ENCODE measurements at places on chromosomes 12 and 14. TPM values are rescaled to one million over a fixed set of nuclear protein-coding genes. Genes with fewer than 3 reads are reported as not detected.
A peak's percentile ranks its signal among the peaks of the same experiment; 100 is the strongest.

DNA sequence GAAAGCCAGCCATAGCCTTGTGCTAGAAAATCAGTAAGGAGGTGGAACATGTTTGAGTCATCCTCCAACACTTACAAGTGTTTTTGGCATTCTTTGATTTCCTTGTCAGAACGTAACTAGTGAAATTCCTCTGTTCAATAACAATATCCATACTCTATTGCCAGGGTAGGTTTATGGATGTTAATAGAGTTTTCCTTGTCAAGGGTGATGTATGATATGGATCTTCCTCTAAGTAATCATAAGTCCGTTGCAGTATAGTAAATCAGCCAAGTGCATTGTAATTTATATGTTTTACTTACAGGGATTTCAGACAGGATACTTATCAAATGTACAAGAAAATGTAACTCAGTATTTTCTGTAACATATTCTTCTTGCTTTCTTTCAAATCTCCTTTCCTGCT lies 19.4 kb downstream of the NAV3 start:
- no peak for DNase-seq

PTPN21 gene
- 31.3 TPM for total RNA-seq

GRCh38 chr14:31921721-31922120 lies 155.4 kb upstream of the ARHGAP5 start:
- DNase-seq = peak; percentile 63

- no peak for DNase-seq
Measured at GRCh38 chr14:93299416-93299815, 33.4 kb downstream of the BTBD7 start.

OTOGL gene
- total RNA-seq = 0.41 TPM

DNA sequence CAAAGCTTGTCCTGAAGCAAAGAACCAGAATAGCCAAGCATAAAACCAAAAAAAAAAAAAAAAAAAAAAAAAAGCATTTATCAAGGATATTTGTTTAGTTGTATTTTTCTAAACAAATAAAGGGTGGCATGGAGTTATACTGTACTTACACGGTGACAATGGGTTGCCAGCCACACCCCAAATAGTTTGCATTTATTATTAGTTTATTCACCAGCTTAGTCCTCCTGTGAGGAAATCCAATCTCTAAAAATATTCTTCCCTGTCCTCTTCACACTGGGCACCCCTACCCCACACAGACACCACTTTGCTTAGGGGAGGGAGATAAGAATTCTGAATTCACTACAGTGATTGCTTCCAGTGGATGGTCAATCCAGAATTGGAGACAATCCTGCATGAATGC lies 18.9 kb downstream of the PLEKHG7 start:
- no peak for DNase-seq

DNA sequence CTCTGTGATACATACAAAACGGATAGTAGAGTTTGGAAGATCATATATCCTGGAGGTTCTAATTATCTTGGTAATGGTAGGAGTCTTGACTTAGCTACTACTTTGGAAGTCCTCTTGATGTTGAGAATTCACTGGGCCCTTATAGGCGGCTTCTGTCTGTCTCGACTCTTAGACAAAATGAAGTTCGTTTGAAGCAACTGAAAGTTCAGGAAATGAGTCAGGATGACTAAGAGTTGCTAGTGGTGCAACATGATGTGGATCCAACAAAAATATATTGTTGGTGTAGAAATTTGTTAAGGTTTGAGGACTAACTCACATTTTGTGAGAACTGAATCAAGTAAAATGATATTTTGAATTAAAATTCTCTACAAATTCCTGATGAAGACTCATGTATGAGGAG lies 272.7 kb downstream of the AEBP2 start:
- no peak for DNase-seq

PLCZ1 gene
- not detected for total RNA-seq
